Hematopoietic multipotent progenitor cell treated with erythropoietin and hydrocortisone succinate and interleukin-3 and kit ligand, for 15 days (in vitro differentiated cells): ENCODE measurements at places on chromosomes 13 and 19.
A peak's percentile ranks its signal among the peaks of the same experiment; 100 is the strongest.

- DNase-seq = no peak
These were observed 109.8 kb downstream of the KDM4B start for GRCh38 chr19:5078666-5079065.

GRCh38 chr13:26558074-26558805, 757 bp downstream of the WASF3 start:
- DNase-seq = no peak

GRCh38 chr19:56751078-56751489, 79.5 kb upstream of the ZNF835 start:
- no peak for DNase-seq

- no peak for DNase-seq
These were observed 47.0 kb downstream of the SERP2 start for GRCh38 chr13:44420376-44421220.

GRCh38 chr13:20161275-20161950, 561 bp upstream of the GJA3 start:
- DNase-seq = no peak

- DNase-seq = no peak
These were observed 123.2 kb upstream of the SPACA7 start for GRCh38 chr13:112252804-112253590.

GRCh38 chr19:45101806-45102205, 8.8 kb downstream of the PPP1R37 start:
- no peak for DNase-seq

DNA sequence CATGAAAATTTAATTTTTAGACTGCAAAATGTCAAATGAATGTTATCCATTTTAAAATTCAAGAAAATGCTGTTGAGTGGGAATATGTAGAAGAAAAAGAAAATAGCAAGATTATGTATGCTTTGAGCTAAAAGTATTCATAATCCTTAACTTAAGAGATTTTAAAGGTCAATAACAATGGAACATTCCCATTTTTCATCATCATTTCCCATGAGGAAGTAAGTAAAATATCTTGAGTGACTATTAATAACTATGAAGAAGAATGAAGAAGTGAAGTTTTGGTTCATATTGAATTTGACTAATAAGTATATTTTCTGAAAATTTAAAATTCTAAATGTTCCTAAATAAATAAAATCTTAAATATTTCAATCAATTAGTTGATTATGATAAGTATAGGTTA, 273.4 kb downstream of the DACH1 start:
- DNase-seq = no peak

DNA sequence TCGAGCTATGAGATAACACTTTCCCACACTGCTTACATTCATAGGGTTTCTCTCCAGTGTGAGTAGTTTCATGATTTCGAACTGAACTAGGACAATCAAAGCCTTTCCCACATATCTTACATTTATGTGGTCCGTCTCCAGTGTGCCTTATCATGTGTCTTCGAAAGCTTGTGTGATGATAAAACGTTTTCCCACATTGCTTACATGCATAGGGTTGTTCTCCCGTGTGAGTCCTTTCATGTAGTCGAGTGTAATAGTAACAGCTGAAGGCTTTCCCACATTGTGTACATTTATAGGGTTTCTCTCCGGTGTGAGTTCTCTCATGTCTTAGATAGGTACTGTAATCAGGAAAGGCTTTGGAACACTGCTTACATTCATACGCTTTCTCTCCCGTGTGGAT, 16.3 kb downstream of the ZNF823 start:
- DNase-seq = no peak

DNA sequence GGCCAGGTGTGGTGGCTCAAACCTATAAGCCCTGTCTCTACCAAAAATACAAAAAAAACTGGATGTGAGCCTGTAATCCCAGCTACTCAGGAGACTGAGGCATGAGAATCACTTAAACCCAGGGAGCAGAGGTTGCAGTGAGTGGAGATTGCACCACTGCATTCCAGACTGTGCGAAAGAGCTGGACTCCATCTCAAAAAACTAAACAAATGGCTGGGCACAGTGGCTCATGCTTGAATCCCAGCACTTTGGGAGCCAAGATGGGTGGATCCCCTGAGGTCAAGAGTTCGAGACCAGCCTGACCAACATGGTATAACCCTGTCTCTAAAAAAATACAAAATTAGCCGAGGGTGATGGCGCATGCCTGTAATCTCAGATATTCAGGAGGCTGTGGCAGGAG, 34.9 kb upstream of the ZNF83 start:
- no peak for DNase-seq

DNA sequence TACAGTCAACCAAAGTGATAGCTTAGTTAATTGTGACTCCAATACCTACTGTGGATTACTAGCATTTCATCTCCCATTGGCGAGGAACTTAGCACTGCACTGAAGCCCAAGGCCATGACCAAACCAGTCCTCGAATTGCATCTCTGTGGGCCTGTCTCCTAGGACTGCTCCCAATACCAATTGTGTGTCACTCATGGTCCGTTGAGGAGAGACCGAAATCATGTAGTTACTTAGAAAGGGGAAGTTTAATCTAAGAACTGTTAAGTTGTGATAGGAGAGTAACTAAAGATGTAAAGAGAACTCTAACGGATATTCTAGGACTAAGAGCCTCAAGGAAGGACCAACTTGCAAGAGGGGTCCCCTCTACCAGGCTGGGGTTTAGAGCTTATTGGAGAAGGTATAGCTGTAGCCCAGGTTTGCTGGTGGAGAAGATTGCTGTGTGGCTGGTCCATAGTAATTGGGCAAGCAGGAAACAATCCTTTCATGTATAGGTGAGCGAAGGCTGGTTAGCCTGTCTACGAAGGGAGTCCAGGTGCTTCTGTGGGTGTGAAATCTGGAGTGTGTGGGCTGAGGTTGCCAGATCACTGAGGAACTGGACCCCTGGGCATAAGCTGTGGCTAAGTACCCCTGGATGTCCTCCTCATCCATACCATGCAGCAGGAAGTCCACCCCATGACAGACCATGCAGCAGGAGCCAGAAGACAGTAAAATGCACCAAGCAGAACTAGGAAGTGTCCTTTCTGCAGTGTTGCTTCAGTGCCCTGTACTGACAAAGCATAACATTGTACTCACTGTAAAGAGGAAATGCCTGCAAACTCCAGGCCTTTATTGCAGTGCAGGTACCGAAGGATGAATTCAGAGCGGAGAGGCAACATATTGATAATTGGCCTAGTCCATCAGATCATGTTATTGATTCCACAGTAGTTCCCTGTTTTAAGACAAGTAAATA, 30.8 kb downstream of the DNAJC3 start:
- no peak for DNase-seq

DNA sequence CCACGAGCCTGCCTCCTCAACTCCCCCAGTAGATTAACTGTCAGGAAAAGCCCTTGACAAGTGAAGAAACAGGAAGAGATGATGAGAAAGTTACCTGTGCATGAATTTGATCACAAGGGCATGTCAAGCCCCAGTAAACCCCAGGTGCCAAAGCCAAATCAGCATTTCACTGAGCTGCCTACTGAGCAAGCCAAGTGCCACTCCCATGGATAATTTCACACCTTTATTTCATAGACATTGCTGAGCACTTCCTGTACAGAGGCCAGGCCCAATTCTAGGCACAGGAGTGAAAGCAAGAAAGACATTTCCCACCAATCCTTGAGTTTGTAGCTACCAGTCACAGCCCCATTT, 2.4 kb downstream of the GADD45GIP1 start:
- DNase-seq = no peak

- no peak for DNase-seq
These were observed 5.3 kb upstream of the GPR183 start for GRCh38 chr13:99312493-99312883.

DNA sequence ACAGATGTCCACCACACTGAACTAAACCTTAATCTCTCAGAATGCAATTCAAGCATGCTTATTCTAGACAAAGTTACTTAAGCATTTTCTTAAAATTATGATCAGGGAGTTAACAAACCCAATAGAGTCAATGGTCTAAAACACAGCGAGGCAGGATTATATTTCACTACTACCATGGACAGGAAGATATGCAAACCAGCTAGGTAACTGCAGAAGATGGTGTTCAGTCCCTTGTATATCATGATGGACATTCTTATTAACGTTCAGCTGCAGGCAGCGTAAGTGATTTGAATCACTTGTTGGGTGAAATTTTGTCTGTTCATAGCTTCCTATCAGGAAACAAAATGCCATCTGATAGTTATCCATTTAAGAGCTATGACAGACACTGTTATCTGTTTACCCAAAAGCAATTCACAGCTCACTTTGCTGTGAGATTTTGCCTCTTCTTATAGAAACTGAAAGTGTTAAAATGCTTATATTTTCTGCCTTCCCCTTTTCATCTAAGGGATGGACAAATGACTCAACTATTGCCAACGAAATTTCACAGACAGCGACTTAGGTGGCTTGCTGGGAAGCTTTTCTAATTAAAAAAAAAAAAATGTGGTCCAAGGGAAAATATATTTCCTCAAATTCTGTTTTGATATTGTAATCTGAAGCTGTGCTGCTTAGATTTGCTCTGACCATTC, 591.9 kb downstream of the DACH1 start:
- DNase-seq = no peak

- no peak for DNase-seq
These were observed 230.8 kb downstream of the DCT start for GRCh38 chr13:94248454-94249228.

- DNase-seq = peak; percentile 69
These were observed 1.2 kb downstream of the RABAC1 start for GRCh38 chr19:41957838-41958366.

- no peak for DNase-seq
These were observed 231.8 kb downstream of the SHISA2 start for GRCh38 chr13:25819856-25820530.

DNA sequence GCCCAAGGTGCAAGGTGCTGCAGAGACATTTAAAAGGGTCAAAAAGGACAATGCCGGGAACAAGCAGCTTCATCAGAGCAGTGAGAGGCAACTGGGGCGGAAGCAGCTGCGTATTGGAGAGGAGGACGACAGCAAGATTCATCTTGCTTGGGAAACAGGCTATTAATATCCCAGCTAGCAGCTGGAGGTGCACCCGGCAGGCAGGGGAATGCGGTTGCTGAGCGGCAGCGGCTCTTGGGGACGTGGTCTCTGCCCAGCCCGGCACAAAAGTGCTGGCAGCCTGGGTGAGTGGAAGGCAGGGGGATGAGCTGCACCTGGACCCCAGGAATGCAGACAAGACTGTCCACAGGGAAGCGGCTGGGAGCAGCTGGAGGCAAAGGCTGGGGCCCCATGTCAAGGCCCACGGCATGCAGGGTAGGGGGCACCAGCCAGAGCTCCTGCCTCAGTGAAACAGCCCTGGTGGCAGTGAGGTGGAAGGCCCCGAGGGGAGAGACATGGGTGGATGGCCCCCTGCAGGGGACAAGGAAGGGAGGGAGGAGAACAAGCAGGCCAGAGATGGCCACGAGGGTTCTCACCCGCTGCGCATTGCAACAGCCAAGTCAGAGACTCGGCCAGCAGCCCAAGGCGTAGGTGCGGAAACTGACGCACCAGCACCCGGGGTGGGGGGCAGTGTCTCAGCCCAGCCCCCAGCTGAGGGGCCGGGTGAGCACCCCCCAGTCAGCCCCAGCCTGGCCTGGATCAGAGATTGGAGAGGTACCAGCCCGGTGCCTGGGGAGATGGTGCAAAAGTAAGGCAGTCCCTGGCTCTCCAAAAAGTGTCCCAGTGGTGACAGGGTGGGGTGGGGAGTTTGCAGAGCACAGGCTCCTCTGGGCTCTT, 34.4 kb downstream of the PEPD start:
- no peak for DNase-seq

- peak; percentile 52 for DNase-seq
These were observed 666 bp downstream of the SAMD1 start for GRCh38 chr19:14089662-14090508.

DNA sequence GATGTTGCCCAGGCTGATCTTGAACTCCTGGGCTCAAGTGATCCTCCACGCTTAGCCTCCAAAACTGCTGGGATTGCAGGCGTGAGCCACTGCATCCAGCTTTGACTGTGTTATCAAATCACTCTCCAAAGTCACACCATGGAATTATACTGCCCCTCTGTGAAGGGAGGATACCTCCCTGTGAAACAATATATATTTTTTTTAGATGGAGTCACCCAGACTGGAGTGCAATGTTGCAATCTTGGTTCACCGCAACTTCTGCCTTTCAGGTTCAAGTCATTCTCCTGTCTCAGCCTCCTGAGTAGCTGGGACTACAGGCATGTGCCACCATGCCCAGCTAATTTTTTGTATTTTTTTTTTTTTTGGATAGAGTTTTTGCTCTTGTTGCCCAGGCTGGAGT, 7.7 kb downstream of the TYK2 start:
- no peak for DNase-seq

GRCh38 chr13:77868717-77869116, 49.9 kb downstream of the EDNRB start:
- DNase-seq = no peak

DNA sequence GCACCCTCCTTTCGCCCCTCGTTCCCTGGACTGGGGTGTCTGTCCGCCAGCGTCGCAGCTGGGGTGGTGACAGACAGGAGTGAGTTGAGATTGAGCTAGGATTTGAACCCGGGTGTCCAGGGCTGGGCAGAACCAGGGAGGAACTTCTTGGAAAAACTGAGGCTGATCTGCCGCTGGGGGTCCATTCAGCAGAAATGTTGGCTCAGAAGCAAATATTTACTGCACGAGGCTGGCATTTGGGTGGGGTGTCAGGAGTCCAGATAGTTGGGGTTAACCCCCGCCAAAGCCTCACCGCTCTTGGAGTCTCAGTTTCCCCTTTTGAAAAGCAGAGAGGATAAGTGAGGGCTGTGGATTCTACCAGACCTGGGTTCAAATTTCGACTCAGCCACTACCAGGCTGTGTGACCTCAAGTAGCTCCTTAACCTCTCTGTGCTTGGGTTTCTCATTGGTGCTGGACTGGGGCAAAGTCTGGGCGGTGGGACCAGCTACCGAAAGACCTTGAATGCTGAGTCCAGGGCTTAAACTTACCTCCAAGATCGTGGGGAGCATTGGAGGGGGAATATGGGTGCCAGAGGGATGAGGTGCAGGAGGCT, 20.9 kb downstream of the MAST3 start:
- DNase-seq = no peak

DNA sequence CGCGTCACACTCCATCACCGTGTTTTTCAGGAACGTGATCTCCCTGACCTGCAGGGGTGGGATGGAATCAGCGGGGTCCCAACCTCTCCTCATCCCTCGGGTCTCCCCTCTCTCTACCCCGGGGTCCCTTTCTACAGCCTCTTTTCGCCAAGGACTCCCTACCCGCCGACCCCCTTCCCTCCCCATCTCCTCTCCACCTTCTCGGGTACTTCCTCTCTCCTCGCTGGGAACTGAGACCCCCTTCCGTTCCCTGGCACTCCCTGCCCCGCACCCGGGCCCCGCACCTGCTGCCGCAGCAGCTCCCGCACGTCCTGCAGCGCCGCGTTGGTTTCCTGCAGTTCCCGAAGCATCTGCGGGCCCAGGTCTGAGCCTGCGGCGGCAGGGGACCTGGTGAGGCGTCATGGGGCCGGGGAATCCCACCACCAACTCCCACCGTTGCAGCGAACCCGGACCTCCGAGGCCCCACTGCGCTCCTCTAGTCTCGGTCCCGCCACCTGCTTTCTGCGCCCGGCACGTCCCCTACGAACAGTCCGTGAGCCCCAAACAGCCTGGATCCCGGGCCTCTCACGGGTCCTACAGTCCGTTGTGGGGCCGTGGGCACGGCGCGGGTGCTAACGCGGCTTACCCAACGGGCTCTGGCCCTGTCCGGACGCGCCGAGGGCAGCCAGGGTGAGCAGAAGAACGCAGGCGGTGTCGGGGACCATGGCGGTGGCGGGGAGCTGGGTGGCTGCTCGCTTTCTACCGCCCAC, at the start of gene COMP:
Gene COMP (minus strand): TSS at position 740 of the 749 bp plus-strand sequence. CDS start 36 bp downstream, at position 704.
- DNase-seq = no peak
